Iris pigment epithelial cell (primary cell): ENCODE measurements at places on chromosomes 5 and 9.

DNA sequence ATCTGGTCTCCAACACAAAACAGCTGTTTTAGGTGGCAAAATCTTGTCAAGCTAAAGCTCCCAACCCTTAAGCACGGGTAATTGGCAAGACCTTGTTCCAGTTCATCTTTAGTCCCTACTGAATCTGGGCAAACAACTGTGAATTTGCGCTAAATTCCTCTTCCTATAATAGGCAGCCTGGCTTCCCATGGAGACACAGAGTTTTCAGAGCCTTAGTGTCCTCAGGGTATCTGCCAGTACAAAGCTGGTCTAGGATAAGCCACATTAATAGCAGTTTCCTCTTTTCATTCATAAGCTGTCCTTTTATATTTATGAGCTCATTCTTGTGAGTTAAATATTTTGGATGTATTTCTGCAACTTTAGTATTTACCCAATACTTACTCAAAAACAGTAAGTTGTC is 59.5 kb downstream of the FGF10 start:
- DNase-seq = no peak

DNA sequence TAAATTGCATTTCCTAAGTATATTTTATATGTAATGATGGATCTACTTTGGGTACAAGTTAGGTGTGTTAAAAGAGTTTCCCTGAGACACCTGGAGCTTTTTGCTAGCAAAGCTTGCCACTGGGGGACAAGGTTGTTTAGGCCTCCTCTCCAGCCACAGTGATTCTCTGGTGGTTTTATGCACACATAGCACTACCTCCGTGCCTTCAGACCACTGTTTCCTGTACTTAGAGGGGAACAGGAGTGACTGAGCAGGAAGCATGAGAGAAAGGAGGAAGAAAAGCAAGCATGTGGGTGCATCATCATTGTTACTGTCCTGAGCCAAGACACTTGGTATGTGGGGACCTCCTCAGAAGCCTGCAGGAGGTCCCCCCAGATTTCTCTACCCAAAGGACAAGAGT is 272.1 kb downstream of the RASEF start:
- DNase-seq = no peak

DNA sequence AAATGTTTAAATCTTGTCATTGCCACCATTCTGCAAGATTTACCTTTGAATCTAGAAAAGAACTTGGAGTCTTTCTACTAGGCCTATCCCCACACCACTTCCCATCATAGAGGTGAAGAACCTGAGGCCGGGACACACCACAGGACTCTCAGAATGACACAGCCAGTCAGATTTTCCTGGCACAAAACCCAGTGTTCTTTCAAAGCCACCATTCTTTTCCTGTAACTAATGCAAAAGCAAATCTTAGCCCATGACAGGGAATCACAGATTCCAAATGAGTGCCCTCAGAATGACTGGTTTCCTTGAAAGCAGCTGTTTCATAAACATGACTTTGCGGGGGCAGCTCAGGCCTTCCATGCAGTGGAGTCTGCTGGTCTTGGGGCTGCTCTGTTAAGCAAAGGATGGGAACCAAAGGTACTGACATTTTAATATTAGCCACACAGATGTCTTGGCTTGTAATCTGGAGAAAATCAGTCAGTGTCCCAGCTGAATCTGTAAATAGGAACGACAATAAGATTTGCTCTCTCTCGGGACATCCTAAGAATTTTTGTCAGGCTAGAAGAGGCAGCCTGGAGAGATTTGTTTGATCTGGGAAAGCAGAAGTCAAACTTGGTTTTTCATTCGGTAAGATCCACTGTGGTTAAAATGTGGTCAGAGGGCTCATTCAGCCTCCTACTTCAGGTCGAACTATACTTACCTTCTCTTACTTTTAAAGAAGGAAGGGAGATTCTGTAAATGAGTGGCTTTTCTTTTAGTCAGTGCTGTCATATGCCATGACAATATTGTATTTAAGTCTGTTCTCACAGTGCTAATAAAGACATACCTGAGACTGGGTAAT is 115.1 kb downstream of the PALM2AKAP2 start:
- peak; percentile 34 for DNase-seq

- DNase-seq = no peak
Observed at GRCh38 chr9:7523426-7524043, 276.0 kb downstream of the DMAC1 start.

DNA sequence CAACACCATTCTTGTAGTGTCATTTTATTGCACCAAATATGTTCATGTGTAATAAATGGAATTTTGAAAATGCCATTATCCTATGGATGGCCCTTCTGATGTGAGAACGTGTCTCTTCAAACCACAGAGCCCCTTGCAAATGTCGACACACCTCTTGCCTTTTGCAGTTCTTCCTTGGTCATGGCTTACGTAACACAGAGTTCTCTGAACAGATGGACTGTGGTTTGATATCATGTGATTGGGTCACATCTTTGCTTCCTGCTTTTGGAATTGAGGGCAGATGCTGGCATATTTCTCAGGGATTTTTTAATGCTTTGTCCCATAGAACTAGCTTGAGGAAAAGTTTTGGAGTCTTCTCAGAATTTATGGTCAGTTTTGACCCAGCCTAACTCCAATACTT is 4.6 kb downstream of the TGFBR1 start:
- DNase-seq = peak; percentile 73

- DNase-seq = peak; percentile 48
Observed at GRCh38 chr9:34994260-34994899, 4.8 kb downstream of the DNAJB5 start.

DNA sequence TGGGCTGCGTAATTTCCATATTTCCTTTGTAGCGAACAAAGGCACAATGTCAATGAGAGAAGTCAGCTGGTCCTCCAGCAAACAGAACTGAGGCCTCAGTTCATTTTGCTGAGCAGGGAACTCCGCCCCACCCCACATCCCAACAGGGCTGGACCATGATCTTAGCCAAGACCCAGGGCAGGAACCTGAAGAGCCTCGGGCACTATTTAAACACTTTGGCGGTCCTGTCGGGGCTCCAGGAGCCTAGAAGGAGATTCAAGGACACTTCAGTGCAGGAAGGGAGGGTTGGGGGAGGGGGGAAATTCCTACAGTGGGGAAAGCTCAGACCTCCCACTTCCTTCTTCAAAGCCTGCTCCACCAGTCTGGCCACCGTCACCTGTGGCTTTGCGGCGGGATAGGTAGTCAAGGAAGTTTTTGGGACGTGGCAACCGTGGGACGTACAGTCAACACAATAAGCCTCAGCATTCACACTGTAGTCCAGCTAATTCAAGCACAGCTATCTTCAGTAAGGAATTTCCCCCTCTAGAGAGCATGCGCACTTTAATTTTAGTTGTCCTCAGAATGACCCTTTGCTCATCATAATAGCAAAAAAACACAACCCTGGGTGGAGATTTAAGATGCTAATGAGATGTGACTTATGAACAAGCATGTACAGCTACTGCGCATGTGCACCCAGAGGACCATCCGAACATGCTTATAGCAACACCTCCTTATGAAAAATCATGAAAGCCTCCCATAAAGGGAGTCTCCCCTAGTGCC is 30.9 kb downstream of the S1PR3 start:
- peak; percentile 89 for DNase-seq

DNA sequence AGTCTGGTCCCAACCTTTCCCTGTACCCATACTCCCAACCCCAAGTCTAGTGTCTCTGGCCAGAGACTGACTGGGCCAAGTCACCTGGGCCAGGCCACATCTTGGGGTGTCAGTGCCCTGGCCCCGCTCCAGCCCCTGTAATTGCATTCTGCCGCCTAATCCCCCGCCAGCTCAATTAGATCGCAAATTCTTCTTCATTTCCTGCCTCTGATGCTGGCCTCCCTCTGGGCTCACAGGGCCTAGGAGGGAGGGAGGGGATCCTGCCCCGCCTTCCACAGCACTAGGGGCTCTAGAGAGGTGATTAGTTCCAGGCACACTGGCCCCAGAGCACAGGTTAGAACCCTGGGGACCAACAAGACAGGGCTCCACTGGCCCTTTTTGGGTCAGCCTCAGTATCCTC is 5.5 kb downstream of the CXXC5 start:
- no peak for DNase-seq

- DNase-seq = no peak
Observed at GRCh38 chr9:2743937-2744529, 26.7 kb downstream of the KCNV2 start.

DNA sequence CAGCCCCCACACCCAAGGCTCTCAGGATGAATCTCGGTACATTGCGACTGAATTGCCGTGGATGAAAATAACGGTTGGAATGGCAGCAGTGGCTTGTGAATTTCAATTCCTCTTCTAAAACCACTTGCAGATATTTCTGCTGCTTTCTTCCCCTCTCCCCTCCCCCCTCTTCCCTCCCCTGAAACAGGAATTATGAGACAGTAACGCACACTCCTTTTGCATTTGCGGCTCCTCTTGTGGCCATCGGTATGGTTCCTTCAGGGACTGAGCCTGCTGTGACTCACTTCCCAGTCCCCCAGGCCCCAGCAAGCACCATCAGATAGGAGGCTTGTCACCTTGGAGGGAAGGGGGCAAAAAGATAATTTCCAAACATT is 9.7 kb downstream of the DCANP1 start:
- DNase-seq = no peak

GRCh38 chr9:33471361-33471760 is 2.4 kb downstream of the NOL6 start:
- DNase-seq = no peak

DNA sequence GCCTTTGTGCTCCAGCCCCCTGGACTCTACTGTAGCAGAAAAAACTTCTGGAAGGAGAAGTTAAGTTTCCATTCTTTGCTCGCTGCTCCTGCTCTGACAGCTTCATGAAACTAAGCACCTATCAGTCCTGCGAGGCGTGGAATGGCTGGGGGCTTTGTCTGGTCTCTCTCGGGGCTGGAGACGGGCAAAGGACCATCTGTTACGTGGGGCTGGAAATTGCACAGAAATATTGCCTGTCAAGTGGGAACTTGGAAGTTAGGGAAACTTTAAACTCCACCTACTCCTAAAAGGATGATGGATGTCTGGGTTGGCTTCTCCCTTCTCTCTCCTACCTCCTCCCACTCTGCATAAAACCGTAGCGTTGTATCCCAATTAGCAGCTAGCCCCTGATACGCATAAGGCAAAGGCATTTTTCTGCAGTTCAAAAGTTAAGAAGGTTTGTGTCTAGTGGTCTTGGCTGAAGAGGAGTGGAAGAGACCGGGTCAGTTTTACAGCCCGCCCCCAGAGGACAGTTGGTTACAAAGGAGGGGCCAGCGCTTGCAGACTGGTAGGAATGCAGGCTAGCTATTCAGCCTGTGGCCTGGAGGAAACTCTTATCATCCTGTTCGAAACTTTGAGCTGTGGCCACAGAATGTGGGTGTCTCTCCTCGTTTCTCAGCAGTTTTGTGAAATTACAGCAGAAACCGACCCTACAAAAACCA is 1.3 kb downstream of the FBXL7 start:
- peak; percentile 88 for DNase-seq

DNA sequence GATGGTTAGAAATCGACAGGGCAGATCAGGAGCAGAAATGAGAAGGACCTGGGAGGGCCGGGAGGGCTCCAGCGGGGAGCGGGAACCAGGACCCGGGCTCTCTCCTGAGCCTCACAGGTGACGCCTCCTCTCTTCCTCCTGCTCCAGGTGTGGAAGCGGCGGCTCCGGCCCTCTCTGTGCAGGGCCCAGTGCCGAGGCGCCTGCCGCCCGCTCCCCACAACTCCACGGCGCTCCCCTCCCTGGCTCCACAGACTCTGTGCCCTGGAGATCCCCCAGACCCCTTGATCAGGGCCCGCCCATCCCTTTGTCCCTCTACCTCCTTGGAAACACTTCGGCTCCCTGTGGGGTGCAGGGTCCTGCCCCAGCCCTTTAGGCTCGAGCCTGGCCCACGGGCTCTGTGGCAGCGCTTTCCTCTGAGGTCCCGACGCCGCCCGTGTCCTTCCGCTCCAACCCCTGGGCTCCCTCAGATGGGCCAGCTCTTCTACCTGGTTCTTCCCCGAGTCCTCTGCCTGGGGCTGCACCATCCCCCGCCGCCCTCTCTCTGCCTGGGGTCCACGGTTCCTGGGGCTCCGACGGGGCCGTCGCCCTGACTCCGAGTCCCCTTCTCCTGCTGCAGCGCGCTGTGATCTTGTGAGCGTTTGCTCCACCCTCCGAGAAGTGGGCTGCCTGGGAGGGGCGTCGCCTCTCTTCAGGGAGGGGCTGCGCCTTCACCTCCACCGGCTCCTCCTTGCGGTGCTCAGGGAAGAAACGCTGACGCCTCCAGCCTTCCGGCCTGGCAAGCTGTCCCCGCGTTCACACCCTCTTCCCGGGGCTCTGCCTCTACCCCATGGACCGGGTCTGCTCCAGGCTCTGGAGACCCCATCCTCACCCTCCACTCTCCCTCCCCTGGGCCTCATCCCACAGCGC is 22.4 kb upstream of the SLC6A3 start:
- no peak for DNase-seq
